ENCODE measurements at places on chromosomes 6 and 20.
A peak's percentile ranks its signal among the peaks of the same experiment; 100 is the strongest.

GRCh38 chr6:168097221-168097620, 18.2 kb upstream of the FRMD1 start:
- H3K4me3 ChIP-seq, result no peak overlapping the region
- DNase-seq, result no peak
- H3K4me1 ChIP-seq, result peaks cover 7% of the 10 kb centered on the region

- no peaks in the 10 kb centered on the region for H3K27me3 ChIP-seq
- H3K4me1 ChIP-seq, result peaks cover 6% of the 10 kb centered on the region
- H3K4me3 ChIP-seq, result no peak overlapping the region
- no peaks in the 10 kb centered on the region for H3K36me3 ChIP-seq
Observed at GRCh38 chr20:25150016-25150415, 45.5 kb upstream of the ENTPD6 start.

DNA sequence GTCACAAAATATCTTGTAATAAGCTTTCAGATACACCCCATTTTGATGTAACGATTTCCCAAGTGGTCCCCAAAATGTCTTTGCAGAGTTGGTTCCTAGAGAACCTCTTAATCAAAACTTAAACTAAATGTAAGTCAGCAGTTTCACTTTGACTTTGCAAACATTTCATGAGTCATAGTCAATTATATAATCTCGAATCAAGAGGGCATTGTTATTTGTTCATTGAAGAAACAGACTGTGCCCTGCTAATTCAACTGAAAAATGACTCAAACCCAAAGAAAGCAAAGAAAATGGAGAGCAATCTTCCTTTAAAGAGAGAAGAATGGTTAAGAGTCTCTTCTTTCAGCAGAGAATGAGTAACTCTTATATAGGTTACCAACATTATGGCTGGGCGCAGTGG, 58.3 kb downstream of the IPCEF1 start:
- DNase-seq, result no peak
- H3K27ac ChIP-seq, result peak overlapping the region; percentile 72
- H3K36me3 ChIP-seq, result no peaks in the 10 kb centered on the region
- no peak overlapping the region for H3K4me3 ChIP-seq
- H3K27me3 ChIP-seq, result no peaks in the 10 kb centered on the region
- no peaks in the 10 kb centered on the region for H3K4me1 ChIP-seq

DNA sequence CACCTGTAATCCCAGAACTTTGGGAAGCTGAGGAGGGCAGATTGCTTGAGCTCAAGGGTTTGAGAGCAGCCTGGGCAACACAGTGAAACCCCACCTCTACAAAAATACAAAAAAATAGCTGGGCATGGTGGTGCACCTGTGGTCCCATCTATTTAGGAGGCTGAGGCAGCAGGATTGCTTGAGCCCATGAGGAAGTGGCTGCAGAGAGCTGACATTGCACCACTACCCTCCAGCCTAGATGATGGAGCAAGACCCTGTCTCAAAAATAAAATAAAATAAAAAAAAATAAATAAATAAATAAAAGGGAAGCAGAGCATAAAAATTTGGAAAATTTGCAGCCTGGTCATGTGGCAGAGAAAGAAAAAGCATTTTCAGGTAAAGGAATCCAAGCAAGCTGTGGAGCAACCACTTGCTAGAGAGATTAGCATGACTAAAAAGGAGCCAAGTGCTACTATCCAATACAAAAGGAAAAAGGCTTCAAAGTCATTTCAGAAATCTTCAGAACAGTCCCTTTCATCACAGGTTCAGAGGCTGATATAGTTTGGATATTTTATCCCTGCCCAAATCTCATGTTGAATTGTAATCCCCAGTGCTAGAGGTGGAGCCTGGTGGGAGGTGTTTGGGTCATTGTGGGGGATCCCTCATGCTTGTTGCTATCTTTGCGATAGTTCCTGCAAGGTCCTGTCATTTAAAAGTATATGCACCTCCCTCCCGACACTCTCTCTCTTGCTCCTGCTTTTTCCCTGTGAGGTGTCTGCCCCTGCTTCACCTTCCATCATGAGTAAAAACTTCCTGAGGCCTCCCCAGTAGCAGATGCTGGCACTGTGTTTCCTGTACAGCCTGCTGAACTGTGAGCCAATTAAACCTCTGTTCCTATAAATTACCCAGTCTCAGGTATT, 11.2 kb upstream of the TTK start:
- no peak overlapping the region for H3K4me3 ChIP-seq
- H3K27me3 ChIP-seq, result no peaks in the 10 kb centered on the region
- H3K27ac ChIP-seq, result no peak overlapping the region
- H3K4me1 ChIP-seq, result no peaks in the 10 kb centered on the region
- no peak for DNase-seq

- DNase-seq, result no peak
- H3K36me3 ChIP-seq, result no peaks in the 10 kb centered on the region
- H3K4me1 ChIP-seq, result peaks cover 16% of the 10 kb centered on the region
- peak overlapping the region; percentile 77 for H3K27ac ChIP-seq
Observed at GRCh38 chr20:10619427-10619826, 54.4 kb downstream of the JAG1 start.

DNA sequence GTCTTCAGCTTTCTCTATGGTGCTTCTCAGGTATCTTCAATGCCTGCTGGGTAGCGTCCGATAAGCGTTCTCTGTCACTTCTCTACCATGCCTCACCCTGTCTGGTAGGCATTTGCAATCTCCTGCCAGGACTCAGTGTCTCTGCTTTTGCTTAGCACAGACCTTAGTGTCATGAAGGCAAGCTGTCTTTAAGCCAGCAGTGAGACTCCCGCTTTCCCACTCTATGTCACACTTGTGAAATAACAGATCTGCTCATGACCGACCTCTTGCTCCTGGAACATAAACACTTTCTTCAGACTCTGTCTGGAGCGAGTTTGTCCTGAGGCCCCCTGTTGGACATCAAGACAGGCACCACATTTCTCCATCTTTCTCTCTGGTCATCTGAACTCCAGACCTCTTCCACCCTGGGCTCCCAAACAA, 17.0 kb downstream of the ADGRB3 start:
- H3K4me1 ChIP-seq, result no peaks in the 10 kb centered on the region
- no peak overlapping the region for H3K27ac ChIP-seq
- H3K36me3 ChIP-seq, result no peaks in the 10 kb centered on the region
- no peak overlapping the region for H3K4me3 ChIP-seq
- no peak for DNase-seq
- no peaks in the 10 kb centered on the region for H3K27me3 ChIP-seq

DNA sequence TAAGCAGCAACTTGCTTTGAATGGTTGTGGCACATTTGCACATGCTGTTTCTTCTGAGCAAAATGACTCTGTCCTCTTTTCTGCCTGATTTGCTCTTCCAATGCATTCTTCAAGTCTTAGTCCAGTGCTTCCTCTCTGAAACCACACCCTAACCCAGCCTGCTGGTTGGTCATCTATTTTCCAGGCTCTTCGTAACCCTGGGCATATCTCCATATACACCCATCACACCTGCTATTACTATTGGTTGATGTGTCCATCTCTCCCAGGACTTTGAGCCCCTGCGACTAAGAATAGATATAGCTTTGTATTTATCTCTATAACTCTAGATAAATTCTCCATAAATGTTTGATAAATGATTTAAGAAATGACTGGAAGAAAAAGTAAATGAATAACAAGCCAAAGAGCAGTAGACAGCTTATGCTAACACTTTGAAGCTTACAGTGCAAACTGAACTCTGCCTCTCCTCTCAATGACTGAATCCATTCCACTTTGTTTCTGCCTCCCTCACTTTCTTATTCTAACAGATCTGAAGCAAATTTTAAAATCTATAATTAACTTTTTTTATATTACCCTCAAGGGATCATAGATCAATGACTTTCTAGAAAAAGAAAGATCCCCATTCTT, 59.7 kb upstream of the NT5E start:
- H3K4me1 ChIP-seq, result no peaks in the 10 kb centered on the region
- H3K27me3 ChIP-seq, result no peaks in the 10 kb centered on the region
- H3K36me3 ChIP-seq, result no peaks in the 10 kb centered on the region
- DNase-seq, result no peak
- H3K4me3 ChIP-seq, result no peak overlapping the region
- H3K27ac ChIP-seq, result no peak overlapping the region

DNA sequence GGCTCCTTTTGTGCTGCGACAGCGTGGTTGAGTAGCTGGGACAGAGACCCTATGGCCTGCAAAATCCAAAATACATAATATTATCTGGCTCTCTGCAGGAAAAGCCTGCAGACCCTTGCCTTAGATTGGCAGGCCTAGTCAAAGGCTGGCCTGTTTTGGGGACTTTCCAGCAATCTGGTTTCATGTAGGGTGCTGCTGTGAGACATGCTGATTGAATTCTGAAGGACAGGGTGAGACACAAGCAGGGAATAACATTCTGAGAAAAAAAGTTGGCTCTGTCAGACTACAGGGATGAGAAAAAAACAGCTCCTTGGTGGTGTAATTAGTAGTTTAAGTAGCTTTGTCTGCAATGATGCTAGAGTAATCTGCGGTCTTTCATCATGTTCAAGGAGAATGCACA, 402.7 kb upstream of the AGPAT4 start:
- H3K36me3 ChIP-seq, result no peaks in the 10 kb centered on the region
- DNase-seq, result no peak
- H3K4me3 ChIP-seq, result no peak overlapping the region
- no peaks in the 10 kb centered on the region for H3K4me1 ChIP-seq

- H3K27me3 ChIP-seq, result peaks cover 7% of the 10 kb centered on the region
- DNase-seq, result no peak
- H3K4me3 ChIP-seq, result no peak overlapping the region
- H3K4me1 ChIP-seq, result peaks cover 11% of the 10 kb centered on the region
Observed at GRCh38 chr20:23225407-23226060, 125.1 kb upstream of the NXT1 start.

GRCh38 chr6:92521553-92521952, 897.8 kb downstream of the EPHA7 start:
- H3K4me1 ChIP-seq, result no peaks in the 10 kb centered on the region
- no peaks in the 10 kb centered on the region for H3K36me3 ChIP-seq
- H3K27ac ChIP-seq, result no peak overlapping the region
- DNase-seq, result no peak

- H3K4me3 ChIP-seq, result no peak overlapping the region
- no peaks in the 10 kb centered on the region for H3K4me1 ChIP-seq
- DNase-seq, result no peak
Observed at GRCh38 chr20:35515341-35515740, 14.1 kb downstream of the C20orf173 start.

- no peaks in the 10 kb centered on the region for H3K27me3 ChIP-seq
- no peak for DNase-seq
- H3K4me1 ChIP-seq, result no peaks in the 10 kb centered on the region
- H3K36me3 ChIP-seq, result no peaks in the 10 kb centered on the region
Observed at GRCh38 chr20:18628330-18628920, 40.6 kb downstream of the DTD1 start.

GRCh38 chr6:42896178-42896719, 16.8 kb downstream of the RPL7L1 start:
- peaks cover 2% of the 10 kb centered on the region for H3K4me1 ChIP-seq
- H3K27ac ChIP-seq, result no peak overlapping the region
- no peak overlapping the region for H3K4me3 ChIP-seq
- H3K27me3 ChIP-seq, result no peaks in the 10 kb centered on the region

DNA sequence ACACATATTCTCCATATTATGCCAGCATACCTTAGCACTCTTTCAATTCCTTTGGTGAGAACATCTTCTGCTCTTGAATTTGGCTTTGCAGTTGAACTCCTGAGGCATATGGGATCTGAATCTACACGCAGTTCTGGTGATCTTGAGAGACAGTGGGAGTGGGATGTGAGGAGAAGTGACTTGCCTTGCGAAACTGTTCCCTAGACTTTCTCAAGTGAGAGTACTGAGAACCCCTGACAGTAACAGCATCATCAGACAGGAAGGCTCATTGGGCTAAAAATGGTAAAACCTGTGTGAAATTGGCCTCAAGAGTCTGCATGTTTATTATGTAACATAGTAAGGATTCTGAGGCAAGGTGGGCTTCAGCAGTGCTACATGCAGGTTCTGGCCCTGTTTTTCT, 49.1 kb upstream of the CEP85L start:
- no peak overlapping the region for H3K27ac ChIP-seq
- no peaks in the 10 kb centered on the region for H3K36me3 ChIP-seq
- no peak overlapping the region for H3K4me3 ChIP-seq
- peaks cover 4% of the 10 kb centered on the region for H3K4me1 ChIP-seq

DNA sequence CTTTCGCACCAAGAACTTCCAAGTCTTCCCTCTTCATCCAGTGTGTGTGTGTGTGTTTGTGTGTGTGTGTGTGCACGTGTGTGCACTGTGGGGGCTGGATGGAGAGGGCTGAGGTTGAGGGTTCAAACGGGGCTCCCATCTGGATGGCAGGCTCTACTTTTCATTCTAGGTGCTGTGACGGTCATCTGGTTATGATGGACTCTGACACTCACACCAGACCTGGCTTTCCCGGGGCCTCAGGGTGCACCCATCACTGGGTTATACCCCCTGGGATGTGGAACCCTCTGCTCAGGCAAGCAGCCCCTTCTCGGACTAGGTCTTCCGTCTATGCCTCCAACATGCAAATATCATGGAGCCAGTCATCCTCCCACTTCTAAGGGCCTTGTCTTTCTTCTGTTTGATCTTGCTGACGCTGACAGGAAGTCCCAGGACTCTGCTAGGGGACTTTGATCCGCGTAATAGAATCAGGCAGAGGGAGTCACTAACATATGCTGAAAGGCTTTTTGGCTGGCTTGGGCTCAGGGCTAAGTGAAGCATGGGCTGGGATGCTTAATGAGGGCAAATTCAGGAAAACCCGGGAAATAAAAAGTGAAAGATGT, 313.6 kb downstream of the CDC5L start:
- no peaks in the 10 kb centered on the region for H3K36me3 ChIP-seq
- H3K27me3 ChIP-seq, result no peaks in the 10 kb centered on the region
- no peaks in the 10 kb centered on the region for H3K4me1 ChIP-seq
- no peak overlapping the region for H3K27ac ChIP-seq
- DNase-seq, result no peak

DNA sequence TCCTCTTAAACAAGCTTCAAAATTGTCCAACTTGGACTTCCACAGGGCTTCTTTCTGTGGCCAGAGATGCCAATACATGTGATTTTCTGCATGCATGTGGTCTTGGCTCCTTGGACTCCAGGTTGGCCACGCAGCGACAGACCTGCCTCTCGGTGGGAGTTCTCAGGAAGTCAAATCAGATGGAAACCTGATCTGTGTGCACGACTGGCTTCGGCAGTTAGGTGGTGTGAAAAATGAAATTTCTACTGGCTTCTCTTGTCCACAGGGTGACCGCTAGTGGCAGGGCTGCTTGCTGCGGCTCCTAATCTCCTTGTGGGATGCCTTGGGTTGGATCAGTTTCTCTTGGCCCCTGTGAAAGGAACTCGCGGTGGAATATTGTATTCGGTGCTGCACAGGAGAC, 57.3 kb downstream of the PHACTR3 start:
- no peaks in the 10 kb centered on the region for H3K4me1 ChIP-seq
- no peaks in the 10 kb centered on the region for H3K36me3 ChIP-seq
- no peak for DNase-seq
- H3K27ac ChIP-seq, result no peak overlapping the region

GRCh38 chr20:59141818-59142581, 21.6 kb upstream of the ZNF831 start:
- no peaks in the 10 kb centered on the region for H3K36me3 ChIP-seq
- H3K4me3 ChIP-seq, result no peak overlapping the region
- no peak overlapping the region for H3K27ac ChIP-seq

Measured in esophagus squamous epithelium (tissue), 5 donors.